Stimulated activated CD4-positive, alpha-beta T cell treated with anti-CD3 and anti-CD28 coated beads, Interleukin-12 subunit alpha, Interleukin-12 subunit beta, amount 100 ng/mL, for 24 hours (primary cell): ENCODE measurements at places on chromosomes 6 and 20.

- no peak for DNase-seq
Observed at GRCh38 chr20:49569411-49570115, 1.6 kb upstream of the PTGIS start.

DNA sequence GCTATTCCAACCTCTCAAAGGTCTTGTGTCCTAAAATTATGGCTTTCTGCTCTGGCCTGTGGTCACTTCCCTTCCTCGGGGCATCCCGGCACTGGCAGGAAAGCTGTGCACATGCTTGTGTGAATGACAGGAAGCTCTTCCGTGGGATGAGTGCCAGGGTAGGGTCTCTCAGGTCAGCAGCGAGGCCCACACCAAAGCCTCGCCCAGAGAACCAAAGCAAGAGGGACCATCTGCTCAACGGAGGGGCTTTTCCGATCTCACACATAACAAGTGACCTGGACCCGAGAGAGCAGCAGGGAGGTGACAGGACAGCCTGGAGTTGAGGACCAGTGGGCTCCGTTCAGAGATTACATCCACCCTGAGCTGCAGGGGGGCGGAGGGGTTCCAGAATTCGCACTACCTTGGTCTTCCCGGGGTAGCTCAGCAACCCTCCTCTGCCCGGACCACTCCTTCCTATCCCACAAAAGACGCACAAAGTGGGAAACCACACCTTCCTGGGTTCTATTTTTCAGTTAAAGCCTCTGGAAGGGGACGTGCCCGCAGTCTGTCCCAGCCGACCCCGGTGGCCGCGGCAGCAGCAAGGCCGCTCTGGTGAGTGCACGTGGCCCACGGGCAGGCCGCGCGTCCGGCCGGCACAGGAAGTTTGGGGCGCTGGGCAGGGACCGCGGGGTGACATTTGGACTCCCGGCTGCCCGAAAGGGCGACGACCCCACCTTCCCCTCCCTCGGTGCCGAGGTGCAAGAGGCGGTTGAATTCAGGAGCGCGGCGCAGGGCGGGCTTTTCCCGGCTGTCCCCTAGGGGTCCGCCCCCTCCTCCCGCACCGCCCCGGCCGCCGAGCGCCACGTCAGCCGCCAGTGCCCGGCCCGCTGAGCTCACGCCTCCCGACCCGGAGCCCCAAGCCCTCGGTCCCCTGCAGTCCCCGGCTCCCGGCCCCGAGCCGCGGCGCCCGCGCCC lies 988 bp downstream of the TXNDC5 start:
- peak; percentile 24 for DNase-seq

DNA sequence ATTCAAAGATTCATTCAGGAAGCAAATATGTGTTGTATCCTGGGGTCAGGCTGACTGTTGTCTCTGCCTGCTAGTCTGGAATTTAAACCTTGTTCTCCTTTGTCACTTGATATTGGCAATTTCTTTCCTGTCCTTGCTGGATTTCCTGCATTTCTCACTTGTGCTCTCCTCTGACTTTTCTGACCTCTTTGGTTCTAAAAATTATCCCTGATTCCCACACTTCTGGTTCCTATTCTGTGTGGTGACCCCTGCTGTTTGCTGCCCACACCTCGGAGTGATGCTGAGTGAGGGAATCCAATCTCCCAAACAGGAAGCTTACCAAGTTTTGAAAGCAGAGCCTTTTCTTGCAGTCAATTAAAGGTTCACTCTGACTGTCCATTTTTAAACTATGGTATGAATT lies 345.3 kb downstream of the CDKAL1 start:
- no peak for DNase-seq

GRCh38 chr6:119799596-119800509 lies 450.3 kb upstream of the MAN1A1 start:
- DNase-seq: no peak

- DNase-seq: no peak
Observed at GRCh38 chr6:133937909-133938308, 15.1 kb upstream of the TBPL1 start.

DNA sequence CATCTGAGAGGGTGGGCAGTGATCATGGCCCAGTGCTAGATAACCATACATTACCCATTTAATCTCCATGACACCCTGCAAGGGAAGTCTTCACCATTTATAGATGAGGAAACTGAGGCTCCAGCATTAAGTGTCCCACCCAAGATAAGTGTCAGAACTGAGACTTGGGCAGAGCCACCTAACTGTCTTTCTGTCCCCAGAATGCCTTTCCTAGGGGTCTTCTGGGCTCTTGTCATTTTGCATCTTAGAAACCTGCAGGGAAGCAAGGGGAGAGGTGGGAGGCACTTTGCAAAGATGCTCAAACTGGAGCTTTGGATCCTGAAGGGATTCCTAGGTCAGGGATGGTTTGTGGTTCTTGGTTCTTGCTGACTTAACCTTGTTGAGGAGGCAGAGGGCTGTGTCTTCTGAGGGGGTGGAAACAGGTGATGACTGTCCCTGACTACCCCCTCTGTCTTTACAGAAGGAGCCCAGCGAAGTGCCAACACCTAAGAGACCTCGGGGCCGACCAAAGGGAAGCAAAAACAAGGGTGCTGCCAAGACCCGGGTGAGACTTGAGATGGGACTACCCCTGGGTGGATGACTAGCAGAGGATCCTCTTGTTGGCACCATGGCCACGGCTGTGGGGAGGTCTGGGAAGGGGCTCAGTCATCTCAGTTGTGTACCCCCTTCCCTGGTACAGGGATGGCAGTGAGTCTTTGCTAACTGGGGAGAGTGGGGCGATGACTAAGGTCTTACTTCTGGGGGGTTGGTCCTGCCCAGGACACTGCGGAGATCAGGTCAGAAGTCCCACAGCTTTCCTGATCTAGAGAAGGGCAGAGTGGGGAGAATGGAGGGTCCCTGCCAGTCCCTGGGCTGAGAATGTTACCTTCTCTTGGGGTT lies 5.8 kb downstream of the HMGA1 start:
- no peak for DNase-seq

DNA sequence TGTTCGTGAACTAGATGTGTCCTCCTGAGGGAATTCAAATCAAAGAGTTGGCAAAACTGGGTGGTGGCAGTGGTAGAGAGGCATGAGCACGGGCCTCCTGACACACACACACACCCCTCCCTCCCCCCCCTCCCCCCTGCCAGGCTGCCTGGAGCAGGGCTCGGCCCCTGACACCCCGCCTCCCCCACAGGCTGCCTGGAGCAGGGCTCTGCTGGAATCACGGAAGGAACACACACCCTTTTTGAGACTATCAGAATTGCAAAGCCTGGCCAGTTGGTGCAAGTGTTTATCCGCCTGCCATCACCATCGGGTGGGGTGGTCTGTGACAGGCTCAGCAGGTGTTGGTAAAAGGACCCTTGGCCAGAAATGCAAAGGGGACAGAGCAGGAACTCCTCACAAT lies 59.0 kb downstream of the FAM120B start:
- DNase-seq: no peak

DNA sequence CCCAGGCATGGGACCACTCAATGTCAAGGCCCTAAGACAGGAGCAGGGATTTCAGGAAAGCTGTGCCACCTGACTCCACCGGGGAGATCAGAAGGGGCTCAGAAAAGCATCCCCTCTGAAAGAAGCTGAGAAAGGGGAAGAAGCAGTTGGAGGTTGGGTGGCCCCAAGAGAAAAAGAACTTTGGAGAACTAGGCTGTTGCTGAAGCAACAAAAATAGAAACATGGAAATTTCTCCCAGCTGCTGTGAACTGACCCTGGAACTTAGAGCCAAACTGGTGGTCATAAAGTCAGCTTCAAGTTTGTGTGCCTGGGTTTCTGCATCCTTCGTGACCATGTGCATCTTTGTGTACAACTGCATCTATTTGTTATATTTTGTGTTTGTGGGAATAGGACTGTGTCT lies 534.5 kb downstream of the MAFB start:
- DNase-seq: no peak

DNA sequence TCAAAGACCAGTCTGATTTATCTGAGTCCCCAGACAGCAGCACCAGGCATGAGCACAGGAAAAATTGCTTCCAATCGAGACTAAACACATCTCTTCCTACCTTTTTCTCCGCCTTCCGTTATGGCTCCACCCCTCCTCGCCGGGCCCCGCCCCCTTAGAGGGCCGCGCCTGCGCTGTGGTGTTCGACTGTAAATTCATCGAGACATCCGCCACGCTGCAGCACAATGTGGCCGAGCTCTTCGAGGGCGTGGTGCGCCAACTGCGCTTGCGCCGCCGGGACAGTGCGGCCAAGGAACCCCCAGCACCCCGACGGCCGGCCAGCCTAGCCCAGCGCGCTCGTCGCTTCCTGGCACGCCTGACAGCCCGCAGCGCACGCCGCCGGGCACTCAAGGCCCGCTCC lies 8.9 kb downstream of the REM1 start:
- DNase-seq: no peak

- no peak for DNase-seq
Observed at GRCh38 chr6:29730575-29731126, 7.4 kb downstream of the HLA-F start.

DNA sequence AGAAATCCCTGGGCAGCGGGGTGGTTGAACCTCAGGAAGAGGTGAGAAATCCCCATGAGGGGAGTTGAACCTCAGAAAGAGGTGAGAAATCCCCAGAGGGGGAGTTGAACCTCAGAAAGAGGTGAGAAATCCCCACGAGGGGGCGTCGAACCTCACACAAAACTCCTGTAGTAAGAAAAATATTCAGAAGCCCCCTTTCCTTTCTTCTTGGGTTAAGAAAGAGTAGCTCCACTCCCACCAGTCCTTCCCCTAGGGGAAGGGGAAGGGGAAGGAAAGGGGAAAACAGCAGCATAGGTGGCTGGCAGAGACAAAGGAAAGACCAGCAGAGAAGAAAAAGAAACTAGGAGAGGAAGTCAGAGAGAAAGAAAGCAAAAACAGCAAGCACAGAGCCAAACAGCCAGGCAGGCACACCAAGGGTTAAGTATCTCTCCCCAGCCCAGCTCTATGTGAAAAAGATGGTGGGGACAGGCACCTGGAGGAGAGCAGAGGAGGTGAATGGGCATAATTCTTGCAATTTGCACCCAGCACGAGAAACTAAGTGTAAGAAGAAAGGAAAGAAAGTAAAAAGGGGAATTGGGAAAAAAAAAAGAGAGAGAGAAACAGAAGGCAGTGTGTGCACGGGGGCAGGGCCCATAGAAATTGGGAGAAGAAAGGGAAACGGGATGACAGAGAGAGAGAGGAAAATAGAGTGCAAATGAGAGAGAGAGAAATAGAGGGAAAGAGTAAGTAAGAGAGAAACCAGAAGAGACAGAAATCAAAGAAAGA lies 88.2 kb downstream of the PLG start:
- DNase-seq: no peak

- DNase-seq: no peak
Observed at GRCh38 chr6:22697306-22697705, 127.9 kb downstream of the HDGFL1 start.

DNA sequence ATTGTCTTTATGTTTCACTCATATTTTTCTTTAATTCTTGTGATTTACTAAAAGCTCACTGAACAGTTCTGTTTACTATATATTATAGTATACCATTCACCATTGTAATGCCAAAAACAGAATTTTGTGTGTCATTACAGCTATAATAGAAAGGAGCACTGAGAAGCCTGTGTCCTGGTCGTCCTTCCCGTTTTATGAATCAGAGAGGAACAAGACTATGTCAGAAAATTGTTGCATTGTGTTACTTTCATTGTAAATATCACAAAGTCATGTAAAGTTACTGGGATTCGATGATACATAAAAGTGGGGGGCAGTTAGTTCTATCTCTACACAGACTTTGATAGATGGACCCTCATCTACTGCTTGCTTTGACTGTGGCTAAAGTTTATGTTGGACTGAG lies 145.1 kb downstream of the QKI start:
- DNase-seq: no peak

DNA sequence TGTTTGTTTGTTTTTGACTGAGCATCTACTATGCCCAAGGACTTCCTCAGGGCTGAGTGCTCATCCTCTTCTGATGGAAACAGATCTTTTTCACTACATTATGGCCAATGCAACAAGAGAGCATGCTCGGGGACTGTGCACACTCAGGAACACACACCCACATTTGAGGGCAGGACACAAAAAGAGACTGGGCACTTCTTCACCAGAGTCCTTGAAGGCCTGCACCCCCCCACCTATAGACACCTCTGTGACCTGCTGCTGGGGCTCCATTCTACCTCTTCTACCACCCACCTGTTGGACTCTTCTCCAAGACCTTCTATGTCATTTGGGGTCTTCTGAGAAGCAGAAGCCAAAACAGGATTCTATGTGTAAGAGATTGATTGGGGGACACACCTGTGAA lies 9.2 kb upstream of the MAFB start:
- no peak for DNase-seq

- no peak for DNase-seq
Observed at GRCh38 chr6:43826730-43827129, 56.7 kb downstream of the VEGFA start.

- DNase-seq: no peak
Observed at GRCh38 chr20:52035498-52035897, 156.1 kb downstream of the ZFP64 start.

GRCh38 chr6:16782278-16782677 lies 21.0 kb upstream of the ATXN1 start:
- no peak for DNase-seq

DNA sequence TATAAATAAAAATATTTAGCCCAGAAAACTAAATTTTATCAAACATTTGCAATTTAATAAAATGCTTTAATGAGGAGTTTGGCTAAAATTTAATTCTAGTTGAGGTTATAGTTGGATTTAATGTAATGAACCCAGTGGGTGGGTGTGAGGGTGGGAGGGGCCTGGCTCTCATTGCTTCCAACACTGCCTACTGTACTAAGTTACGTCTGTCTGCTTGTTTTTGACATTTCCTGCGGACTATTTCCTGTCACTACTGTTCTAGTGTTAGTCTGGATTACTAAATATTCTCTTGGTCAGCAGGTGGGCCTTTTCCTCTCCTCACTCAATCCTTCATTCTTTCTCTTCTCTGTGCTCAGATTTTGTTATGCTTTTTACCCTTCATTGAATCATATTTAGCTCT lies 82.5 kb upstream of the MAP3K7 start:
- no peak for DNase-seq

- DNase-seq: no peak
Observed at GRCh38 chr6:157898640-157899039, 75.6 kb downstream of the SNX9 start.

GRCh38 chr6:109212683-109213082 lies 117.4 kb downstream of the CEP57L1 start:
- DNase-seq: no peak
